ENCODE measurements at places on chromosomes 12 and 14.

DNA sequence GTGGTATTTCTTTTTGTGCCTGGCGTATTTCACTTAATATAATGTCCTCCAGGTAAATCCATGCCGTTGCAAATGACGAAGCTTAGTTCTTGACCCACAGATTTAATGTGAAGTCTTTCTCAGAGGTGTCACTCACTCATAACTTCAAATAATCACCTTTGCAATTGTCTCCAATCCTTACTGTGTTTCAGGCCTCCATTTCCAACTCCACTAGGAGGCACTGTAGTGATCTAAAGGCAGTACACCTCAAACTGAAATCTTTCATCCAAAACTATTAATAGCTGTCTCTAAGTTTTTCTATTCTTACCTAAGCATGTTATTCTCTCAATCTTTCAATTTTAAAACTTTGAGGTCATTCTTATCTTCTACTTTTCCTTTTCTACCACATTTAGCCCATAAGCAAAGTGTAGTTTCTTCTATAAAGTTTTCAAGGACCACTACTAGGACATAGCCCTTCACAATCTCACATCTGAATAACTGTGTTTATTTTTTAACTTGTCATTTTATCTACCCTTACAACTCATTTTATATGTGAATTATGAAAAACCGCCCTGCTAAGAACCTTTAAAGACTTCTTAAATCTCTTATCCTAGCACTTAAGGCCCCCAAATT is 25.5 kb upstream of the FBXO34 start:
- no peak for DNase-seq

GRCh38 chr12:125861299-125862281 is 796.4 kb downstream of the AACS start:
- no peak for DNase-seq

DNA sequence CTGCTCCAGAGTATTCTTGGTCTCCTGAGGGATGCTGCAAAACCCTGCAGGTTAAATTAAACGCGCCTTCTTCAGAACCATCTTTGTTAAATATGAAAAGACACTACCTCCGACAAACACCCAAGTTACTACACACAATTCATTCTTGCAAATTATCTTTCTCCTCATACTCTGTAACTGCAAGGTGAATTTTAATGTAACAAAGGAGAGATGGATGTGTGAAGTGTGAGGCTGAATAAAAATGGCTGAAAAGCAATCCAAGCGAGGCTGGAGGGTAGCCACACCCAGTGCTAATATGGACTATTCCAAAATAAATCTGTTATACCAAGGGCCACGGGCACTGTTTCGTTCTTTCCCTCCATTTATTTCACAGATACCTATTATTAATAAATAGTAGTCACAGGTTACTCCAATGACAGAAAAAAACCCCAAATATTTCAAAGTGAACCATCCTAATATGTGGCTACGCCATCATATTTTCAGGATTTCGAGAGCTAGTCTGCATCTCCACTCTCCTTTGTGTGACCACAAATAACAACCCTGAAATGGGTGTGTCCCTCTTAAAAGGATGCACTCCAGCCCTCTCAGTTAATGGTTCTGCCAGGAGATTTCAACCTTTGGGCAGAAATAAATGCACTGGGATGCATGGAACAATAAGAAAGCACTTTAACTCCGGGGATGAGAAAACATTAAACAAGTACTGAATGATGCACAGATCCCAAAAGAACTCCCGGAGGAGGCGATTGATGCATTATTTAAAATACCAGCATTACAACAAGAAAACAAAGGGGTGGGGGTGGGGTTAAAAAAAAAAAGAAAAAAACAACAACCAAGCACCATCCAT is 53.1 kb upstream of the CCDC175 start:
- no peak for DNase-seq

DNA sequence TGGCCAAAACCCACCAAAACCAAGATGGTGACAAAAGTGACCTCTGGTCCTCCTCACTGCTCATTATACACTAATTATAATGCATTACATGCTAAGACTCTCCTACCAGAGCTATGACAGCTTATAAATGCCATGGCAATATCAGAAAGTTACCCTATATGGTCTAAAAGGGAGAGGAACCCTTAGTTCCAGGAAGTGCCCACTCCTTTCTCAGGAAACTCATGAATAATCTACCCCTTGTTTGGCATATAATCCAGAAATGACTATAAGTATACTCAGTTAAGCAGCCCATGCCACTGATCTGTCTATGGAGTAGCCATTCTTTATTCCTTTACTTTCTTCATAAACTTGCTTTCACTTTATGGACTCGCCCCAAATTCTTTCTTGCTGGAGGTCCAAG is 43.0 kb upstream of the FUT8 start:
- DNase-seq: no peak

DNA sequence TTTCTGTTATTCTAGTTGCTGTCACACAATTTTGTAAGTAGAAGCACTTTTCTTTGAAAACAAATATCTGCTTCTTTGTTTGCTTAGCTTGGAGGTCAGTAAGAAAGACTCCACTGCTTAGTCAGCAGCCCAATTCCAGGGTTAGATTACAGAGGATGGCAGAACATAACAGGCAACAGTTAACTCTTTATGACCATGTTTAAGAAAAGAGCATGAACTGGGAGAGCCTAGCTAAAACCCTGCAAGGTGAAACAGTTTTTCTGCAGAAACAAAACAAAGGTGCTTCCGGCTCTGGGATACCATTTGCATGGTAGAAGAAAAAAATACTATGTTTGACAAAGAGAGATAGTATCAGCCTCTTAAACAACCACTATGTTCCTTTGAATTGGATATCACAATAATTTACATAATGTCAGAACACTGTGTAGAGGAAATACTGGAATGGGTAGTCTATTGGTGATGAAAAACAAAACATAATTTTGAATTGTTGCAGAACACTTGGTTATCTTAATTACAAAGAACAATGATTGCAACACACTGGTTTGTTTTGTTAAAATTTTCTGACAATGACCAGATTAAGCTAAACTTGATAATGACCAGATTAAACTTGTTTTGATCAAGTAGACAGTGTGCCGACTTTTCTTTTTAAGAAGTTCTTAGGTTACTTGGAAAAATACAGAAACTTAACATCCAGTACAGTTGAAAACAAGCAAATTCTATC is 22.4 kb upstream of the PPM1H start:
- no peak for DNase-seq

- DNase-seq: no peak
These were observed 144.1 kb upstream of the PELI2 start for GRCh38 chr14:55973911-55974630.

DNA sequence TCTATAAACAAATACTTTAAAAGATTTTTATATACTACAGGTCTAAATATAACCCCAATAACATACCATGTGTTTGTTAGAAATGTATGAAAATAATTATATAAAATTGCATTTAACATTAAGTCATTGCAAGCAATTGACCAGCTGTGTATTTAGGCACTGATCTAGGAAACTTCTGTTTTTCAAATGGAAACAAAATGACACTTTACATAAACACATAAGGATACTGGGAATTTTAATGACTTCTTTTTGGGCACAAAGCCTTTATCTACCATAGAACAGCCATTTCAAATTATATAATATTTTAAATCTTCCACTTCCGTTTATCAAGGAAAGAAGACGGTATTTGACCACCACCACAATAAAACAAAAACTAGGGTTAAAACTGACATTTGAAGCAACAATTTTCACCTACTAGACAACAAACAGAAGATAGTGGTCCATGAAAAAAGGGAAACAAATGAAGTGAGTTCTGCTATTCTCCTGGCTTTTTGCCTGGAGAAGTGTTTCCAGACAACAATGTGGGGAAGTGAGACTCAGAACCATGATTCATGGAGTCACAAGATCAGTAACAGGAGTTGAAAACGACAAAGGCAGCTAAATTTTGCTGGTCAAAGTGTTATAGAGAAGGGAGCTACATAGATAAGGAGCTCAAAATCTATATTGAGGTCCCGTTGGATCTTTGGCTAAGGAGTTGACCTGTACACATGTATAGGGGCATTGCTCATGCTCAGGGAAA is 475.1 kb downstream of the TRHDE start:
- DNase-seq: no peak

DNA sequence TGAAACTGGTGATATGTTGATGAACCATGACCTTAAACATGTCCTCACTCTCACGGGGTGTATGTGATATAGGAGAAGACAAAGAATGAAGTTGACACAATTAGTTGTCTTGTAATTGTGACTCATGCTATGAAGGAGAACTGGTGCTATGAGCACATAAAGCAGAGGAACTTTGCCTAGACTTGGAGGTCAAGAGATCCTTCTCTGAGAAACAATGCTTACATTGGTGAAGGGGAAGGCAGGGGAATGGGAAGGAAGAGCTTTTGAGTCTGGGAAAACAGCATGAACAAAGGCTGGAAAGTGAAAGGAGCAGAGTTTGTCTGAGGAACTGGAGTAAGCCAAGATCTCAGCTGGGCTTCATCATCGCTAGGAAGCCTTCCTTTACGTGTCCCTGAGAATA is 83.2 kb downstream of the MYRFL start:
- no peak for DNase-seq

GRCh38 chr14:104634138-104634760 is 29.7 kb upstream of the TMEM179 start:
- no peak for DNase-seq

DNA sequence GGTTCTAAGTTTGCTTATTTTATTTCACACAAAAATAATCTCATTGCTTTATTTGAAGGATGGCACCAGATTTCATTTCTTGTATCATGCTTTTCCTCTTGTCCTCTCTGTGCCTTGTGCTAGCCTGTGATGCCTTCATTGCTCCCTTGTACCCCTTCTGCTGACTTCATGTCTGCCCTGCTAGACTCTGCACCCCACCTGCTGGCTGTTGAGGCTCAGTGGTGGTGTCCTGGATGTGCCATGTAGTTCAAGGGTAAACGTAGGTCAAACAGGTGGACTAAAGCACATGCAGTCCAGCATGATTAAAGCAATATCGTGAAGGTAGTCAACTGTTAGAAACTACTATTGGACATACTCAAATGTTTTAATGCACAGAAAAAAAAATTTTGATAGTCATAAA is 21.6 kb downstream of the MRPS35 start:
- DNase-seq: no peak

- no peak for DNase-seq
These were observed 33.4 kb upstream of the CIPC start for GRCh38 chr14:77064521-77065178.

- no peak for DNase-seq
These were observed 34.4 kb downstream of the CDK17 start for GRCh38 chr12:96365604-96366380.

DNA sequence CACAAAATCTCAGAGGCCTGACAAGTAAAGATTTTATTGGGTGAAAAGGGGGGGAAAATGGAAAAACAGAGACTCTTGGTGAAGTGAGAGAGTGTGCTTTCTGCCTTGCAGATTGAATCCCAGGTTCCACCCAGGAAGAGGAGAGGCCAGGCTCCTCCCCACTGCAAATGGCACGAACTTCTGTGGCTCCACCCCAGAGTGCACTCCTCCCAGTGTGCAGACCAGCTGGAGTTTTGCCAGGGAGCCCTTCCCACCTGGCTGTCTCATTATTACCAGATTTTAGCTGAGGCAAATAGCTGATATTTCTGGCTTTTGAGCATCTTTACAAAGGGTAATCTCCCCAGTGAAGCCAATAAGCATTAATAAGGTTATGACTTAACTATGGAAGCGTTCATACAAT is 51.9 kb downstream of the TESPA1 start:
- DNase-seq: peak; percentile 18

GRCh38 chr14:92702441-92702918 is 45.9 kb downstream of the LGMN start:
- no peak for DNase-seq

GRCh38 chr14:58397156-58397555 is 1.4 kb downstream of the TOMM20L start:
- no peak for DNase-seq

GRCh38 chr12:94091624-94092023 is 56.8 kb upstream of the PLXNC1 start:
- no peak for DNase-seq

GRCh38 chr14:97978341-97978740 is 1181.2 kb downstream of the VRK1 start:
- peak; percentile 48 for DNase-seq

DNA sequence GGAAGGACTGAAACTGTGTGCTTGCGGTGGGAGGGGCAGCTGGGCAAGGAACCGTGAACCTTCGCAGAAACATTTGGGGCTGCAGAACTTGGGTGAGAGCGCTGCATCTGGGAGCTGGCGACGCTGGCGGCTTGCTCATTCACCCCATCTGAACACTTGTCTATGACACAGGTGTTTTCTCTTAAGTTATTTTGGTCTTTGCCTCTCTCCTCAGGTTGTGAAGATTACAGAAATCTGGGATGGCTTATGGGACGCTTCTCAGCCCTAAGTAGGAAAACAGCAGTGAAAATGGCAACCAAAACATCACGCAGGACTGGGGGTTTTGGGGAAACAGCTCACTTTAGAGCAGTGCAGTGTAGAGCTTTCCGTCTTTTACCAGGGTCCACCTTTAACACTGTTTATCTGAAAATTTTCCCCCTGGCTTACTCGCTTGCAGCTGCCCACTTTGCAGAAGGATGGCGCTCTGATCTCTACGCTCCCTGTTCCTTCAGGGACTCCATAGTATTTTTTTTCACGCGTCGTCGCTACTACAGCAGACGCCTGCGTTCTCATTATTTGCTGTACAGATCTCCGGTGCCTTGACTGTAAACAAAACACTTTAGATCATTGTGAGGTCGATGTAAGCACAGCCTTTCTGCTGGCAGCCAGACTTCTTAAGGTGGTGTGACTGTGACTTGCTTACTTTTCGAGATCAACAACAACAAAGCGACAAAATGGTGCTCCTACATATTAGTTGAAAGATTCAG is 2.7 kb upstream of the CDKN1B start:
- peak; percentile 72 for DNase-seq

DNA sequence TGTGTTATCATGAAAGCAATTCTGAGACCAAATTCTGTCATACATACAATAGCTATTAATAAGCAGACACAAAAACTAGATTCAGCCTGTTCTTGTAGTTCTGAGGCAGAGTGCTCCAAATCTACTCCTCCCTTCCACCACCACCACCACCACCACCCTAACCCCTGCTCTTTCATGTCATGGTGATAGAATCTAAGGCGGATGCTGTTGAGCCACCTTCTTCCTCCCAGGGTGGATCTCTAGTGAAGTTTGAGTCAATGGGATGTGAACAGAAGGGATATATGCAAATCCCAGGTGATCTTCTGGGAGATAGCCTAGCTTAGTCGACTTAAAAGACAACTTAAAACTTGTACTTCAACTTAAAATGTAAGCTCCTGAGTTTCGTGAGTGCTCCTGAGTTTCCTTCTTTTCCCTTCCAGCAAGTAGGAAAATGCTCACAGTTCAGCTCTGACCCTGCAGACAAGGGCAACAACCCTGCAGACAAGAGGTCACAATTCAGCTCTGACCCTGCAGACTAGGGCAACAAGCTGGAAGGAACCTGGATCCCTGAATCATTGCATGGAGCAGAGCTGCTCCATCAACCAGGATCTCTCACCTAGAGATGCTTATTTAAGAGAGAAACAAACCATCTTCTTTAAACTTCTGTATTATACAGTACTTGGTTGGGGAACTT is 204.1 kb downstream of the TTC8 start:
- DNase-seq: no peak

DNA sequence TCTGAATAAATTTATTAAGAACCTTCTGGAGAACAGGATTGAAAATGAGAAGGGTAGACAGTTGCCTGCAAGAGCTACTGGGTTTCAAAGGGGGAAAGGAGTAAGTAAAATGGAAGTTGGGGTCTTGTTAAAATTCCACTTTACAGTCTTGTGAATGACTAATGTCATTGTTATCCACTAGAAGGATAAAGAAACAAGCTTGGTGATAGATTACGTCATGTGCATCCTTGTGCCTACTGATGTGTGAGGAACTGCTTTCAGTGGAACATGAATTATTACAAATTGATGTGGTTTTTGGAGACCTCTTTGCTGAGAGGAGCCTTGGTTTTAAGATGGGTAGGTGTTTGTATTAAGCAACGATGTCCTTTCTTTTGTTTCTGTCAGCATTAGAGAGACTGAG is 272.5 kb upstream of the PRICKLE1 start:
- peak; percentile 66 for DNase-seq

All from Caki2 (cell line).